ENCODE measurements at places on chromosomes 4 and X.

DNA sequence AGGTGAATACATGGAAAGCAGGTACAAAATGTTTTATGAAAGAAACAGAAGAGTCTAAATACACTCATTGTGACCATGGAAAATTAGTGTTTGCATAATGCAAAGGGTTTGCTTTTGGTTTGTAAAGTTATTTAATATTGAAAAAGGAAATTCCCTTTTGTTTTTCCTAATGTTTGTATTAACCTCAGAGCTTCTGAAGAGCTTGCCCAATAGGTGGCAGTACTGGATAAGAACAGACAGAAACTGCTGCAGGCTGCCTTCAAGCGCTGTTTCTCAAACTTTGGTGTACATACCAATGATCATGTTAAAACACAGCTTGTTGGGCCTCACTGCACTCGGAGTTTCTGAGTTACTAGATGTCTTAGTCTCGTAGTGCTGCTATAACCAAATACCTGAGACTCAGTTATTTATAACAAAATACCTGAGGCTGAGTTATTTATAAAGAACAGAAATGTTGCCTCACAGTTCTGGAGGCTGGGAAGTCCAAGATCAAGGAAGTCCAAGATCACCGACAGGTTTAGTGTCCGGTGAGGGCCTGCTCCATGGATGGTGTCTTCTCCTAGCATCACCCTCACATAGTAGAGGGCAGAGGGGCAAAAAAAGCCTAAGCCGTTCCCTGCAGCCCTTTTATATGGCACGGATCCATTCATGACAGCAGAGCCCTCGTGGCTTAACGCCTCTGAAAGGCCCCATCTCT lies 54.2 kb downstream of the SUPT20HL2 start:
- H3K4me1 ChIP-seq = no peaks in the 10 kb centered on the region
- no peak overlapping the region for H3K4me3 ChIP-seq
- peaks cover 7% of the 10 kb centered on the region for H3K27me3 ChIP-seq
- DNase-seq = no peak
- no peak overlapping the region for H3K27ac ChIP-seq

DNA sequence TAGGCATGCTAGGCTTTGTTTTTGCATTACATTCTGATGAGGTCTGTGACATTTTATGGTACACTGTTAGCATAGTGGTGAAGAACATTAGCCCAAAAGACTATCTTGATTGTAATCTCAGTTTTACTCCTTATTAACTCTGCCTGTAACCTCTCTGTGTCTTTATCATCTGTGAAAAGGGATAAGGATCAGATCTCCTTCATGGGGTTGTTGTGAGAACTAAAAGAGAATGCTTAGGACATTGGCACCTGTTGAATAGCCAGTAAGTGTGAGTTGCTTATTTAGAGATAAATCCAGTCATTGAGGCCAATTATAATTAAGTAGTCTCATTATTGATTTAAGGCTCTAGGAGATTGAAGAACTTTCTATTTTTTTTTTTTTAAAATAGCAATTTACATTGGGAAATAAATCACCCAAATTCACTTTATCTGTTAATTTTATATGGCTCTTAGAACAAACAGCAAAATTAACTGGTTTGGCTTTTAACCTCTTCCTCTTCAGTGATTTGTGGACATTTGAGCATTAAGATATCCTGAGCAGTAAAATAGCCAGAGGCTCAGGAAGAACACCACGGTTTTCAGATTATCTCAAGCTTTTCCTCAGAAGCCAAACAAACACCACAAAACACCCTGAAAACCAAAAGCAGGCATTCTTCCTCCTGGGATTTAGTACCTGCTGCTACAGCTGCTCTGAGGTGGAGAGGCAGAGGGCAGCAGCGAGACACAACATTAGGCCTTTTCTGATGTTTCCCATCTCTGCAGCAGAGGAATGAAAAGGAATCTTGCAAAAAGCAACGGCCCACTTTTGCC lies 192.9 kb downstream of the ARHGAP10 start:
- H3K36me3 ChIP-seq = no peaks in the 10 kb centered on the region
- DNase-seq = no peak
- no peak overlapping the region for H3K27ac ChIP-seq

GRCh38 chrX:110012818-110013485 lies 10.0 kb downstream of the TMEM164 start:
- peaks cover 19% of the 10 kb centered on the region for H3K36me3 ChIP-seq
- no peak for DNase-seq
- H3K4me3 ChIP-seq = no peak overlapping the region
- H3K4me1 ChIP-seq = peaks cover 34% of the 10 kb centered on the region
- H3K27ac ChIP-seq = no peak overlapping the region

GRCh38 chr4:142850478-142850877 lies 4.4 kb upstream of the INPP4B start:
- H3K36me3 ChIP-seq = peaks cover 4% of the 10 kb centered on the region
- H3K27ac ChIP-seq = no peak overlapping the region
- H3K27me3 ChIP-seq = peaks cover 79% of the 10 kb centered on the region
- no peak for DNase-seq

GRCh38 chrX:117752745-117753144 lies 363.9 kb downstream of the KLHL13 start:
- DNase-seq = no peak
- H3K4me3 ChIP-seq = no peak overlapping the region
- H3K4me1 ChIP-seq = no peaks in the 10 kb centered on the region
- H3K27ac ChIP-seq = no peak overlapping the region

- DNase-seq = no peak
- H3K27ac ChIP-seq = no peak overlapping the region
- H3K4me1 ChIP-seq = no peaks in the 10 kb centered on the region
- H3K27me3 ChIP-seq = no peaks in the 10 kb centered on the region
- no peaks in the 10 kb centered on the region for H3K36me3 ChIP-seq
Observed at GRCh38 chrX:6021316-6022091, 207.2 kb downstream of the NLGN4X start.

GRCh38 chr4:28167411-28167810 lies 1306.8 kb downstream of the STIM2 start:
- no peak overlapping the region for H3K4me3 ChIP-seq
- H3K27me3 ChIP-seq = no peaks in the 10 kb centered on the region
- no peak overlapping the region for H3K27ac ChIP-seq
- H3K4me1 ChIP-seq = no peaks in the 10 kb centered on the region
- no peaks in the 10 kb centered on the region for H3K36me3 ChIP-seq
- no peak for DNase-seq

DNA sequence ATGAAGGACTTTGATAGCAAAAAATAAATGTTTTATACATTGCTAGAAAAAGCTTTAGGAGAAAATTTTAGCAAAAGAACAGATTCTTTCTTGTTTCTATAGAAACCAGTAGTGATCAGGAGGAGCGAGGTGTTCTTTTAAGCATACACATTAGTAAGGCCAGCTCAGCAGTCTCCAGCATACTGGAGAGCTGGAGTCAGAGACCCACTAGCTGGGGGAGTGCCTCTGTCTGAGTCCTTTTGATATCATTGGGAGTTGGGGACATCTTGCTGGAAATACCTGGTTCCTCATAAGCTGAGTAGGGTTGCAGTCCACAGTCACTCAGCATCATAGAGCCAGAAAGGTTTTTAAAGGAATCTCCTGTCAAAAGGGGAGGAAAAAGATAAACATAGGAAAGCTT lies 67.4 kb downstream of the AFF2 start:
- no peak overlapping the region for H3K4me3 ChIP-seq
- peaks cover 3% of the 10 kb centered on the region for H3K4me1 ChIP-seq
- no peaks in the 10 kb centered on the region for H3K36me3 ChIP-seq
- no peak for DNase-seq

GRCh38 chr4:183831683-183832082 lies 73.4 kb upstream of the STOX2 start:
- no peaks in the 10 kb centered on the region for H3K4me1 ChIP-seq
- DNase-seq = no peak
- H3K36me3 ChIP-seq = no peaks in the 10 kb centered on the region
- peaks cover 12% of the 10 kb centered on the region for H3K27me3 ChIP-seq
- peak overlapping the region; percentile 68 for H3K27ac ChIP-seq

- no peaks in the 10 kb centered on the region for H3K36me3 ChIP-seq
- H3K27ac ChIP-seq = no peak overlapping the region
- no peaks in the 10 kb centered on the region for H3K4me1 ChIP-seq
- DNase-seq = no peak
Observed at GRCh38 chrX:68292471-68292870, 140.8 kb downstream of the OPHN1 start.

GRCh38 chr4:182835006-182835740 lies 82.0 kb downstream of the DCTD start:
- H3K27me3 ChIP-seq = peaks cover 72% of the 10 kb centered on the region
- peaks cover 6% of the 10 kb centered on the region for H3K4me1 ChIP-seq
- no peaks in the 10 kb centered on the region for H3K36me3 ChIP-seq
- no peak overlapping the region for H3K4me3 ChIP-seq
- DNase-seq = no peak

DNA sequence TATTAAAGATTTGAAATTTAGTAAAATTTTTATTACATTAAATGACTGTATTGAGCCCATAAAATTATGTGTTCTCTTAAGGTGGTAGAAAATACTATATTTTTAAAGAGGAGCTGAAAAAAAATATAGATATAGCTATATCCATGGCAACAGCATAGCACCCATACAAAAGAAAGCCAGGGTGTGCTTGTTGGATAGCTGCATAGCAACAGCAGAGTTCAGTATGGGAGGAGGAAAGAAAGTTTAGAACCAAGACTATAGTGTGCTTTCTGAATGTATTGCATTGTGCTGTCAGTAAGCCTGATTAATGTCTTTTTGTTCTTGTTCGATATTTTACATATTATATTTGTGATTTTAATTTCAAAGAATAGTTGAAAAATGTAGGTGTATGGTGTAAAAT lies 78.4 kb downstream of the GRID2 start:
- no peaks in the 10 kb centered on the region for H3K27me3 ChIP-seq
- H3K36me3 ChIP-seq = no peaks in the 10 kb centered on the region
- no peaks in the 10 kb centered on the region for H3K4me1 ChIP-seq
- no peak for DNase-seq
- no peak overlapping the region for H3K4me3 ChIP-seq

DNA sequence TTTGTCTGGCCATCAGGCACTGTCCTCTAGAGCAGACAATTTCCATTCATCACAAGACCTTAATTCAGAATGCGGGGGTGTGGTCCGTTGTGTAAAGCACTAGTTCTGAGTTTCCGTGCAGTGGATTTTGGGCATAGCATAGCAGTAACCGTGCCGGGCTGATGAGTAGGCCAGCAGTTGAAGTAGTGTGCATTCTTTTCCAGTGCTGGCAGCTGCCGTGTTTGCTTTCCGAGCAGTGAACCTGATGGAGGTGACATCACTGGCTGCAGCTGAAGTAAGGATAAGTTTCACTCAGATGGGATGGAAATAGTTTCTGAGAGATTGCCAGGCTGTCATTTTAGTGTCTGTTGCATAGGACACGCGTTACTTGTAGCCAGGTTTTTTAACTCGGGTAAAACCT lies 107.0 kb upstream of the STIM2 start:
- no peak overlapping the region for H3K4me3 ChIP-seq
- no peaks in the 10 kb centered on the region for H3K4me1 ChIP-seq
- DNase-seq = no peak
- peaks cover 15% of the 10 kb centered on the region for H3K36me3 ChIP-seq

- peaks cover 2% of the 10 kb centered on the region for H3K36me3 ChIP-seq
- DNase-seq = no peak
- H3K27ac ChIP-seq = no peak overlapping the region
- H3K27me3 ChIP-seq = peaks cover 81% of the 10 kb centered on the region
- no peaks in the 10 kb centered on the region for H3K4me1 ChIP-seq
- peak overlapping the region; percentile 40 for H3K4me3 ChIP-seq
Observed at GRCh38 chr4:183797011-183797444, 108.1 kb upstream of the STOX2 start.

DNA sequence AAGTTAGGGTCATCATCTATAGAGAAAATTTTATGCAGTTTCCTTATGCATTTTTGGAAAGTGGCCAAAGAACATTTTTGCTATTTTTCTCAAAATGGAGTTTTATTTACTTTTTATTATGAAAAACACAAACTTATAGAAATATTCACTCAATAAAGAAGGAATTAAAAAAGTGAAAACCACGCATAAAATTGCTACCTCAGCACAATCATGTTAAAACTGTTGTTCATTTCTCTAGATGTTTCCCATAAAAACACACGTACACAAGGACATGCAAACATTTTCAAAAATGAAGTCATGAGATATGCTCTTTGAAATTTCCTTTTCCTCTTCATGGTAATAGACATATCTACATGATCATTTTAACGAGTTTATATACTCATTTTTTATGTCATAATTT lies 536.8 kb upstream of the MAGEB18 start:
- no peaks in the 10 kb centered on the region for H3K36me3 ChIP-seq
- no peaks in the 10 kb centered on the region for H3K4me1 ChIP-seq
- no peaks in the 10 kb centered on the region for H3K27me3 ChIP-seq
- no peak overlapping the region for H3K27ac ChIP-seq
- no peak overlapping the region for H3K4me3 ChIP-seq

DNA sequence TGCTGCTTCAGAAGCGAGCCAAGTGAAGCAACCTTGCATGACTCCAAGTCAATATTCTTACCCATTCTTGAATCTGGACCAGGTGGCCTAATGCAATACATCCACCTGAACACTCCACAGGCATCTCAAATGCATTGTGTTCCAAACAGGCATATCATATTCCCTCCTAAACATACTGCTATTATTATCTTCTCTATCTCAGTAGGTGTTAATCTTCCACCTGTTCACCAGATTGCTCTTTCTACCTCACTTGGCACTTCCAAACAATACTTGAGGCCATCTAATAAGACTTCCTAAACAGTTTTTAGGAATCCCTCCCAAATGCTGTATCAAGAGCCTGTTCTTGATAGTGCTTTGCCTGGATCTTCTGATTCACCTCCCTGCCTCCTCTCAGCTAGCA lies 90.7 kb downstream of the GPRIN3 start:
- H3K27me3 ChIP-seq = peaks cover 27% of the 10 kb centered on the region
- H3K4me3 ChIP-seq = no peak overlapping the region
- no peak overlapping the region for H3K27ac ChIP-seq
- no peaks in the 10 kb centered on the region for H3K4me1 ChIP-seq

DNA sequence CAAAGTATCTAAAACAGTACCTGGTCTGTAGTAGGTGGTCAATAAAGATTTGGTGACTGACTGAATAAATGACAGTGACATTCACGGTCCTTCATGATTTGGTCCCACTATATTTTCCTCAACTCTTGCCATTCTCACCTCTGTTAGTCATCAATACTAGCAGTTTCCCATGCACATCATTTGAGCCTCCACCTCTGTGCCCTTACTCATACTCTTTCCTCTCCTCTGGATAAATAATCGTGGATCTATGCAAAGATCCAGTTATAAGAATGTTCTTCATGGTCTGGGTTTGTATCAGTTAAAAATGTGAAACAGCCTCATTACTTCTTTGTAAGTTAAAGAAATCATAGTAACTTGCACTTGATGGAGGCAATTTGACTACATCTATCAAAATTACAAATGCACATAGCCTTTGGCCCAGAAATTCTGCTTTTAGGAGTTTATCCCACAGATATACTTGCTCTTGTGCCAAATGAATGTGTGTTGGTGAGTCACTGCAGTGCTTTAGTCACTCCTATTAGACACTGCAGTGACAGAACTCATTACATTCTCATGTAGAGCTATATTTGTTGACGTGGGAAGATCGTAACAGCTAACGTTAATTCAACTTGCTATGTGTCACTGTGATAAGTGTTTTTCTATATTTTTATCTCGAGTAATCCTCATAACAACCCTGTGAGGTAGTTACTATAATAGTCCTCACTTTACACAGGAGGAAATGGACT lies 121.9 kb upstream of the SMIM10 start:
- DNase-seq = no peak
- H3K36me3 ChIP-seq = peaks cover 2% of the 10 kb centered on the region
- no peaks in the 10 kb centered on the region for H3K4me1 ChIP-seq
- H3K27me3 ChIP-seq = peaks cover 13% of the 10 kb centered on the region
- H3K27ac ChIP-seq = no peak overlapping the region
- no peak overlapping the region for H3K4me3 ChIP-seq

All from central memory CD8-positive, alpha-beta T cell (primary cell).